Epithelial cell of prostate (primary cell): ENCODE measurements at places on chromosomes 2 and 18.
A peak's percentile ranks its signal among the peaks of the same experiment; 100 is the strongest.

- DNase-seq: no peak
These were observed 92.5 kb upstream of the RBBP8 start for GRCh38 chr18:22840606-22841144.

DNA sequence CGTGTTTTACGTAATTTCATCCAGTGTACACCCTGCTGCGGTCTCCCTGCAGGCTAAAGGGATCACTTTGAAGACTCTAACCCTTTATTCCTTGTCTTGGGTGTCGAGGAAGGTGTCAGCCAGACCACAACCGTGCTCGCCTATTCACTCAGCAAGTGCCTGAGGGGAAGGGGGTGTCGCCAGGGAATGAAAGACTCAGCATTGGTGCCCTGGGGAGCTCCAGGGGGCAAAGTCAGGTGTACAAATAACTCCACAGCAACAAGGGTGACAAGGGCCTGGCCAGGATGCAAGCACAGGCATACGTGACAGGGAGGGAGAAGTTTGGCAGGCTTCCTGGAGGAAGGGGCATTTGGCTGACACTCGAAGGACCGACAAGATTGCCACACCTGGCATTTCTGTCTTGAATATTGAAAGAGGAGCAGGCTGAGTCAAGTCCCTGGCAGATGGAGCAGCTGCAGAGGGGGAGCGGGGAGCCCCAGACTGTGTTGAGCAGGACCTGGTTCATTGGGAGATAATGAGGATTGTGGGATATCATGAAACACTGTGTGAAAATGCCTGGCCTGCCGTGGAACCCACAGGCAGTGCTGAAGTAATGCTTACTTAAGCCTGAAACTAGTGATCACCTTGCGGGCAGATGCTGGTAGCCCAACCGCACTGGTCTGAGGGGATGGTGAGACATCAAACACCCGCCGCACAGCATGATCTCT lies 93.9 kb downstream of the RHOB start:
- DNase-seq: no peak

GRCh38 chr2:47564129-47564528 lies 161.2 kb downstream of the MSH2 start:
- no peak for DNase-seq

DNA sequence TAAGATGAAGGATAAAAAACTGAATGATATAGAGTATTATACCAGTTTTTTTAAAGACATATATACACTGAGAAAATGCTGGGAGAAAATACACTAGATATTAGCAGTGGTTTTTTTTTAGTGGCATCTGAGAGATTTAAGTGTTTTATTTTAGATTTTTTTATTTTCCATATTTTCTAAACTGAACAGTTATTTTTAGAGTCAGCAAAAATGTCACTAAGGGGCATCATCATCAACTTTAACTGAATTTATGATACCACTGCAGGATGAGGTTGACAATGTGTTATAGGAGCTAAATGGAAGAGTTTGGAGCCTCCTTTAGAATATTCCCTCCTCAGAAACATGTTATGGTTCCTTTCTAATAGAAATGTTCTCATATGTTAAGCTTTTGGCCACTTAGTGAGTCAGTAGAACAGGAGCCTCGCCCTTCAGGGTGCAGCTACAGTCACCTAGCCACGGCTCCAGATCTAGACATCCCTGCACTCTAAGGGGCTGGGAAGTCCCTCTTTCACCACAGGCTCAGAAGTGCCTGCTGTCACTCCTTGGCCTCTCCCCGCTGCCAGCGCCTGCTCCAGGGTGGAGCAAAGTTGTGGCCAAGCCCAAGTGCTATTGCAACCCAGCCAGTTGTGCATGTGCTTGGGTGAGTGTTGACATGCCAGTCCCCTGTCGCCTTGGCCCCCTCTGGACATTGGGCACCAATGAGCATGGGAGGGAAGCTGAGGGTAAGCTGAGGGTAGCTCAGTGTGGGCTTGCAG lies 210.7 kb upstream of the RASGRP3 start:
- DNase-seq: peak; percentile 33

- DNase-seq: no peak
These were observed 229.5 kb upstream of the CCDC150 start for GRCh38 chr2:196410008-196410407.

DNA sequence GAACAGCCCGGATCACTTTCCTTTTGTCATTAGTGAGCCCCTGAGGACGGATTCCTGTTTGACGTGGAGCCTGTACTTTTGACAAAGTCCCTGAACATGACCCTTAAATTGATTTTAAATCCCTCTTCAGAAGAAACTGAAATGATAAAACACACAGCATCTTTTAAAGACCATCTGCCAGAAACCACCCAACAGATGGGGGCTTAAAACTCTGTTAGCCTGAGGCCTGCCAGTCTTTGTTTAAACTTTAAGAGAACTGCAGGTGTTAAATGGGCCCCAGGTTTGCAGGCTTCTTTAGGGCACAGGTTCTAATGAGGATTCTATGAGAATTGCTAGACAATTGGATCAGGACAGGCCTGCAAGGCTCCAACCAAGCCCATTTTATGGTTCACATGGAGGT lies 177.9 kb downstream of the ALK start:
- no peak for DNase-seq

GRCh38 chr2:233090879-233091278 lies 30.7 kb downstream of the INPP5D start:
- DNase-seq: no peak

DNA sequence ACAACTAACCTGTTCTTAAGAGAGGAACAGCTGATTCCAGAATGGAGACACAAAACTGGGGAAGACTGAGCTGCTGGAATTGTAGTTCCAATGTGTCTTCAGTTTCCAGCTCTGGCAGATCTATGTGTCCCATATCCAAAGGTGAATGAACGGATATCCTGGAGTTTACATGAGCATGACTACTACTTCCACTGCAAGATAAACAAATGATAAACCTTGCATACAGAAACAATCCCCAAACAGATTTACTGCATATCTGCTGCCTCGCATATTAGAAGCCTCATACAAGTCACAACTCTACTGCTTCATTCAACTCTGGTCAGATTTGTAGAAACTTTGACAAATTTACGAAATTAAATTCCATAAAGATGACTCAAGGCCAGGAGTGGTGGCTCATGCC lies 15.0 kb downstream of the RTTN start:
- no peak for DNase-seq

DNA sequence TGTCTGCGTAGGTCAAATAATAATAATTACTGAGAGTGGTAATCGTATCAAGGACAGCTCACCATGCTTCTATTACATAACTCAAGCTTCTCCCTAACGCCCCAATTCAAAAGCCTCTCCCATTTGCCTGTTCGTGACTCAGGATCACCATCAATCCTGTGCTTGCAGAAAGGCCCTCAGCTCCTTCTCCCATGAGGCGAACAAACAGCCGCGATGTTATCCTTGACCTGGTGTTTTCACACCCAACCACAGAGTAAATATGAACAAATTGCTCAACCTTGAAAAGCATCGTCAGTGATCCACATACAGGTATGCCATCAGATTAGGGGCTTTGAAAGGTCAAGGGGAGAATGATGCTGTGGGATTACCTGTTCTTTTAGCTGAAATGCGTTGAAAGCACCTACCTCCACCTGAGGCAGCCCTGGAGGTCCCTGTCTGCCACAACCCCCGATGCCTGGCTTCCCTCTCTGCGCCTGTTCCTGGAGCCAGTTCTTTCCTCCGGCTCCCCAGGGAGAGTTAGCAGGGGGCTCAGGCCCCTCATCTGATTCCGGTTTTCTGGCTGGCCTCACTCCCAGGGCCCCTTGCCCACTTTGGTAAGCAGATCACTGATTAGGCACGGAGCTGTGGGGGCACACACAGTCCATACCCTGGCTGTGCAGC lies 39.1 kb upstream of the ODC1 start:
- no peak for DNase-seq

- DNase-seq: no peak
These were observed 1.2 kb downstream of the DLX1 start for GRCh38 chr2:172086241-172087206.

DNA sequence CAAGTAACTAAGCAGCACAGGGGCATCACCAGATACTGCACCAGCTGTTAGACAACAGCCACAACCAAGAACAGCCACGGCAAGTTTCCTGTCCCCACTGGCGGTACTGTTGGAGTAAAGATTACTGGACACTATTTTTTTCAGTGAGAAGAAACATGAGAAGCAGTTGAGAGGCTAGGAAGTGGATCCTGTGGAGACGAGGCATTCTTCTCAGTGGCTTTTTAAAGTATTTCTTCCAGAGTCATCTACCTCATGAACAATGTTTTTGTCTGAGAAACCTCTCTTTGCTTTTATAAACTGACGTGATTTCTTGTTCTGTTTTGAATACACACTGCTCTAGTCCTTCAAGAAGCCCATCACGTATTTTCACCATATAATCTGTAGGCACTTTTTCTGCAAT lies 18.8 kb downstream of the TM4SF20 start:
- no peak for DNase-seq

- no peak for DNase-seq
These were observed 242.8 kb downstream of the KCNE4 start for GRCh38 chr2:223294756-223295155.

- peak; percentile 61 for DNase-seq
These were observed 232.8 kb downstream of the DYM start for GRCh38 chr18:49227441-49228165.

- DNase-seq: peak; percentile 68
These were observed 78.3 kb upstream of the FZD5 start for GRCh38 chr2:207847807-207848544.
